NCI-H2107 (cell line): ENCODE measurements at places on chromosomes 11 and 22.

GRCh38 chr11:74319139-74319816 lies 7.8 kb upstream of the P4HA3 start:
- no peak for DNase-seq

DNA sequence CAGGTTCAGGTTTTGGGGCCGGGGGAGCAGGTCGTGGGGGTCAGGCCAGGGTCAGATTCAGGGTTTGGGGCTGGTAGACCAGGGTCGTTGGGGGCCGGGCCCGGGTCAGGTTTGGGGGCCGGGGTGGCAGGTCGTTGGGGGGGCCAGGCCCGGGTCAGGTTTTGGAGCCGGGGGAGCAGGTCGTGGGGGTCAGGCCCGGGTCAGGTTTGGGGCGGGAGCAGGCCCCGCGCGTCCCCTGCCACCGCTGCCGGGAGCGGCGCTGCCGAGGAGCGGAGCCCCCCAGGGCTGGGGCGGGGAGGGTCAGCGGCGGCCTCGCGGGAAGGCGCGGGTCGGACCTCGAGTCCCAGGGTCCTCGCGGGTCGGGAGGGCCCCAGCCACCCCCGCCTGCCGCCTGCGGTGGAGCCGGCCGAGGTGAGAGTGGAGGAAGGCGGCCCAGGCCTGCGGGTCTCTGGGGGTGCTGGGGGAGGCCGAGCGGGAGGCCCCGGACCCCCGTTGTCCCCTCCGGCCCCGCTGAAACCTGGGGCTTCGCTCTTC lies 535 bp downstream of the TRABD start:
- no peak for DNase-seq

GRCh38 chr11:96051820-96052219 lies 127.9 kb upstream of the MTMR2 start:
- DNase-seq: no peak

DNA sequence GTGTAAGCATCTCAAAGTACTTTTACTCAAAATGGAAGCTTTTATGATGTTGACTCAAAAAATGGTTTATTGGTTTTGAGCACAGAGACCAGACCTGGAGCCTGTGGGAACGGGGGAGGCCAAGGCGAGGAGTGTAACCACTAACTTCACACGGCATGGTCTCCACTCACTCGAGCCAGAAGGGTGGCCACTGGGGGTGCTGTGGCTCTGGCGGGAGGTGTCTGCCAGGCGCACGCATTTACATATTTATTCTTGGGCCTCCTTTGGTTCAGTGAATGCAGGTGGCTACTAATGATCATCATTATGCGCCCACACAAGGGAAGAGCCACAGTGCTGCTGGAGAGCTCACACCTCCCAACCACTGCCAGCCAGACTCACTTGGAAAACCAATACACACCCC lies 64.6 kb downstream of the FLRT1 start:
- DNase-seq: peak; percentile 47

GRCh38 chr11:4093519-4094347 lies 866 bp upstream of the RRM1 start:
- DNase-seq: no peak

DNA sequence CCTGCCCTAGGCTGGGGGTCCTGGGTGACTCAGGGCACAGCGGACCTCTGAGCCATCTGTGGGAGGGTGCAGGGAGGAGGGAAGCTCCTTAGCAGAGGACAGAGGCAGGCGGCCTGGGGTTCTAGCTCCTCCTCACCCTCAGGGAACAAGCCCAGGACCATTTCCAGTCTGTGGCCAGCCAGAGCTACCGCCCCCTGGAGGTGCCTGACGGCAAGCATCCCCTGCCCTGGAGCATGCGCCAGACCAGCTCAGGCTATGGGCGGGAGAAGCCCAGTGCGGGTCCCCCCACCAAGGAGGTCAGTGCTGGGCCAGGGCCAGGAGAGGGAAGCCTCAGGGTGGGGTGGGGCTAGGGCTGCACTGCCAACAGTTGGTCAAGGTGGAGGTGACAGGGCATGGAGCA lies 26.0 kb upstream of the LRRC10B start:
- DNase-seq: no peak

DNA sequence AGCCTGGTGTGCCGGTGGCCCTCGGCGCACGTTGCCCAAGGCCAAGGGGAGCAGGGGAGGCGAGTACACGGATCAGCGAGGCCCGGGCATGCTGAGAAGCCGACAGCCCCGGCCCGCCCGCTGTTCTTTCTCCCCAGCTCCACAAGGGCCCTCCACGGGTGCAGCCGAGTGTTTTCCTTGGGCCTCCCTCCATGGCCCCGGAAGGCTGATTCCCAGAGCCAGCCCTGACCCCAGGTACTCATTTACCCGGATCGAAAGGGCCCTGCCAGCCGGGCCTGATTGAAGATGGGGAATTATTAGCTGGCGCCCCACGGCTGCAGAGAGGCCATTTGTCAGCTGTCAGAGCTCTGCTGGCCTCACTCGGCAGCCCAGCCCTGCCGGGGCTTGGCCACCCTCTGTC lies 53.1 kb downstream of the WNT7B start:
- no peak for DNase-seq

DNA sequence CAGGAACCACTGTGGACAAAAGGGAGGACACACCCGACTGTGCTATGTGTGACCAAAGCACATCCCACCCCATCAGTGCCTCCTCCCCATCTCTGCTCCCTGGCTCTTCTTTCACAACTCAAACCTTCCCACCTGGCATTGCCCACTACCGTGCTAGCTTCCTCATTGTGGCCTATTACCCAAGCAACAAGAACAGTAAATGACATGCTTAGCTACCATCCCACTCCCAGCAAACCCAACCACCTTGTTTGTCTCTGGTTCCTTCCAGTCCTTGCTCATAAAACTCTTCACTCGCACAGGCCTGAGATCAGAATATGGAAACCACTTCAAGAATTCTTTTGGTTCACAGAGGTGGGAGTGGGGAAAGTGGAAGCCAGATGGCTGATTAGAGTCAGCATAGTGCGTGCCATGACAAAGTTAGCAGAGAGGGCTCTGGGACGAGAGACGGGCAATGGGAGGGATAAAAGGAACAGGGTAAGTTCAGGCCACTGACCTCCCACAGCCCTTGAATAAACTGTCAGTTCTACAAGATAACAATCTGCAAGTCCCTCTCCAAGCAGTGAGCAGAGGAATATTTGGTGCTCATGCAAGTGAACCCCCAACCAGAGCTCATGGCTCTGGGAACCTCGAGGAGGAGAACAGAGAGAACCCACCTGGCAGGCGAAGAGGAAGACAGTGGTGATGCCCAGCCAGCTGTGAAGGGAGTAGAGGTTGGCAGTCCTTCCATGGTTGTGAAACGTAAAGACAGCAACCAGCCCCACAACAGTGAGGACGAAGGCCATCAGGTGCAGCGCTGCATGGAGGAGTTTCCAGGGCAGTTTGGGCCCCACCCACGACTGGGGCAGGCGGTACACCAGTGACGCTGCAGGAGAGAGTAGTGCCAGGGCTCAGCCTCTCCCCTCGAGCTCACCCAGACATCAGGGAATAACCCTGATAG lies 8.3 kb downstream of the CYB561A3 start:
- no peak for DNase-seq

GRCh38 chr11:69447786-69448185 lies 33.7 kb upstream of the LINC01488 start:
- DNase-seq: no peak

DNA sequence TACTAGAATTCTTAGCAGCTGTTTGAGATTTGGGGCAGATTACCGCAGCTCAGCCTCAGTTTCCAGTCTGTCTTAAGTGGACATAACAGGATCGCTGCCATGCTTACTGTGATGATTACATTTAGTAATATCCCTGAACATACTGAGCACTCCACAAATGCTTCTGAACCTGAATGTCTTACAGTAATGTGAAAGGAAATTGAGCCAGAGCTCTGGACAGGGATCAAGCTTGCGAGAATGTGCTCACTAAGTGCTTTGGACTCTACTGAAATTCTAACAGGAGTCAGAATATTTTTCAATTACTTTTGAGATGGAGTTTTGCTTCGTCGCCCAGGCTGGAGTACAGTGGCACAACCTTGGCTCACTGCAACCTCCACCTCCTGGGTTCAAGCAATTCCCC lies 118.6 kb upstream of the RASSF10 start:
- DNase-seq: no peak

GRCh38 chr11:122398167-122398566 lies 257.4 kb upstream of the UBASH3B start:
- DNase-seq: no peak
